ENCODE measurements at places on chromosomes 7 and 10.

- no peak for DNase-seq
Observed at GRCh38 chr7:157614457-157615020, 277.7 kb downstream of the DNAJB6 start.

DNA sequence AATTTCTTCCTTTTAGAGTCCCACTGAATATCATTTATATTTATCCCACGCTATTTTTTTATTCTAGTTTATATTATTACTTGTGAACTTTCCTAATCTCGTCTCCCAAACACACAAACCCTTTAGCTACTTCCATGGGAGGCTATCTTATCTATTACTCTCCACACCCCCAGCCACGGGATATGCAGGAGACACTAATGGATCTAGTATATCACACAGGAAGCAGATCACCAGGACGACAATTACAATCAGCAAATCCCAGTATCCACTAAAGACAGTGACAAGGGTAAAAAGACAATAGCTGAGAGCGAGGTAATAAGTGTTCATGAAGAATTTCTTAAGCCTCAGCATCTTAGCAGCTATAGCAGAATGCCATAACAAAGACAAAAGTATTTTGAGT lies 3.8 kb upstream of the AKR1E2 start:
- DNase-seq = peak; percentile 24

GRCh38 chr10:8052956-8053445 lies 1.5 kb upstream of the GATA3 start:
- DNase-seq = peak; percentile 13

- DNase-seq = peak; percentile 37
Observed at GRCh38 chr10:118800920-118801319, 46.1 kb upstream of the CACUL1 start.

DNA sequence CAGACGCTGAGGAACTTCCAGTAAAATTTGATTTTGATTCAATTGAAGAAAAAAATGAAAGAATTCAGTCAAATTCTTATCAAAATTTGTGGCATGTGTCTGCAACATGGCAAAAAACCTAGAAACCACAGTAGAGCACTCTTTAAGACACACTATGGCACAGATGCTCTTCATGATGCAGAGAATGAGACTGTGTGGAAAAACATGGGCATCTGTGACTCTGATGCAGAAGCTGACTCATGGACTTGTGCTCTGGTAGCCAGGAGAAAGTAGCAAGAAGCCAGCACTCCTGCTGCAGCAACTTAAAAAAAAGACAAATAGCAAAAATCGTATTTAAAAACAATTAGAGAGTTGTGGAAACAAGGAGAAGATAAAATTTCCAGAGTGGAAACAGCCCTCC lies 8.9 kb upstream of the KCNK18 start:
- DNase-seq = no peak

- peak; percentile 41 for DNase-seq
Observed at GRCh38 chr10:99123336-99123735, 112.3 kb downstream of the HPSE2 start.

DNA sequence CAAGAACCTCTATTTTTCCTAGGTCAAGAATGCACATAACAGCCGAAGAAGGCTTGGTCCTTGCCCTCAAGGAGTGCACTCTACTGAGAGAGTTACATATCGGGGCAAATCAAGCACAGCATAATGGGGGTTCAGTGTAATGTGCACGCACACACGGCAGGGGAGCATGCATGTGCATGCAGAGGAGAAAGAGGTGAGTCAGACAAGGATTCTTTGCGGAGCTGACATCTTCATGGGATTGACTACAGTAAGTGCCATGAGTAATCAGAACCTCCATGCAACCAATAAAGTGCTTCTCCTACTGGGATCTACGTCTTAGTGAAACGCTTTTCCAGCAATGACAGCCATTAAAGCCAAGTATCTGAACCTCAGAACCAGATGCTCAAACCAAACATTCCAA lies 123.6 kb downstream of the RNF216 start:
- no peak for DNase-seq

DNA sequence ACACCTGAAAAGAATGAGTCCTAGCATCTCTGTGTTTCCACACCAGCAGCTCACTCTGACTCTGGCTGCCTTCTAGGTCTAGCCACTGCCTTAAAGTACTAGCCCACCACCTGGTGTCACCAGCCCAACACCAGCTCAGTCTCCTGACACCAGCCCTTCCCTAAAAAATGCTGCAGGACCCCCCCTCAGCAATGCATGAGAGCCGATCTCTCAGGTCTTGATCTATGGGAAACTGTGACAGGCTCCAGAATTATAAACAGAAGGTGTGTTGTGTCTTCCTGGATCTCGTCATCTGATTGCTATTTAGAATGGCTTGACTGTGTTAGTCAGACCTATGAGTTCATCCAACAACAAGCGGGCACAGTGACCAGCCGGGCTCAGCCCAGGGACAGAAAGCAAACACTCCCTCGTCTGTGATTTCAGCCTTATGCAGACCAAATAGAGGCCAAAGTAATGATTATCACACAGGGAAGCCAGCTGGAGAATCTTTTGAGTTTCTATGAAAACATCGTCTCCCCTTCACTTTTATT lies 66.6 kb downstream of the CUBN start:
- no peak for DNase-seq

DNA sequence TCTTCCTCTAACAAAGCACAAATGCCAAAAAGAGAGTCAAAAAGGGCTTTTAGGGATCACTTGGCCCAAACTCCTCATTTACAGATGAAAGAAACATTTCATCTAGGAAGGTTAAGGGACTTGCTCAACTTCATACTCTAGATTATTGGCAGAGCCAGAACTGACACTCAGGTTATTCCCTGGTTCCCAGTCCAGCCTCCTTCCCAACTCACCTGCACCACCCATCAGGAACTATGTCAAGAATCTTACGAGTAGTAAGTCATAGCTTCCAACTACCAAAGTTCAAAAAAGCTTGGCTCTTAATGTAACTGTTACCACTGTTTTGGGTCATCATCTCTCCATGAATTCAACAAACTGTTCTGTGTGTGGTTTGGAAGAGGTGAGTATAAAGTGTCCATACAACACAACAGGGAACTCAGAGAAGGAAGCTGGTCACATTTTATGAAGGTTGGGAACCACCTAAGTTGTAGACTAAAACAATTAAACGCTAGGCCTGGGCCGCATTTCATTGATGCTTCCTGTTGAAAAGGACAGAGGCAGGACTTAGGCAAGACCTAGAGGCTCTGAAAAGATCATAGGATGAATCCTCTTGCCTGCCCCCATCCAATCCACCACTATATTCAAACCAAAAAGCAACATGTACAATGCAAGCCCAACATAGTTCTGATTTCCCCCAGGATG lies 9.1 kb downstream of the PIK3AP1 start:
- DNase-seq = no peak

DNA sequence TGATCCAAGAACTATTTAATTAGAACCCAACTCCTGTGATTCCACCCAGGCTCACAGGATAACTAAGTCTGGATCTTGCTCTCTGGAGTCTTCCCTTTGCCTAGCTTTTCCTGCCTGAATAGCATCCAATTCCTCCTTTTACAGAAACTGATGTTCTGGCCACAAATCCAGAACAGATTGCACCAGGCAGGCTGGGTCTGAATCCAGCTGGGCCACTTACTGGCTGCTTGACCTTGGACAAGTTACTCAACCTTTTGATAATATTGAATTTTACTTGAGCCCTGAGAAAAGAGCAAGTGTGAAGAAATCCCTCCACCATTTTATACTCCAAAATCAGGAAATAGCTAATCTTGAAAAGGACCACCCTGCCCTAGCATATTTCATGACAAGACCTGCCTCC lies 55.5 kb upstream of the SLC35G1 start:
- DNase-seq = no peak

DNA sequence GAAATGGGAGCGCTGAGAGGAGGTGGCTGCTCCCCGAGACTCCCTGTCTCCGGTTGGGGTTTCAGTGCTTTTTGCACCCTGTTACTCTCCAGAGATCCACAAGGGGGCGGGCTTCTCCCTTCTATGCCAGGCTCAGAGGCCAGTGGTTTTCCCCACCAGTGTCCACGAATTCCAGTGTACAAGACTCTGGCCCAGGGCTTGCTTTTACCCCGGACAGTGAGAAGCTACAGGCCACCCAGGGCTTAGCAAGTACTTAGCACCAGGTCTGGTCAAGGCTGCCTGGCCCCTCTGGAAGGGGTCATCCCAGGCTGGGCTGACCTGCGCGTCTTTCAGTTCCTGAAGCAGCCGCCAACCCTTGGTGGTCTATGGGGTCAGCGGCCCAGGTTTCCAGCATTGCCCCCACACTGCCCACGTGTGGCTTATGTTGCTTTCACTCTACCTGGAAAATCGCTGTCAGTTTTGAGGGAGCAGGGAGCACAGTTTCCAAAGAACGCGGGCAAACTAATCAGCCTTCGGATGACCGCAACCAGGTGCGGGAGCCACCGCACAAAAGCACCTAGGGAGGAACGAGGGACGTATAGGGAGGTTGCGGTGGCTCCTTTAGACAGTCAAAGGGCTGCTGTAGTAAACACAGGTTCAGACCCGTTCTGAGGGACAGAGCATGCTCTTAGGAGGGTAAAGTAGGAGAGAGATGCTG lies 6.8 kb downstream of the CYP26A1 start:
- peak; percentile 55 for DNase-seq

DNA sequence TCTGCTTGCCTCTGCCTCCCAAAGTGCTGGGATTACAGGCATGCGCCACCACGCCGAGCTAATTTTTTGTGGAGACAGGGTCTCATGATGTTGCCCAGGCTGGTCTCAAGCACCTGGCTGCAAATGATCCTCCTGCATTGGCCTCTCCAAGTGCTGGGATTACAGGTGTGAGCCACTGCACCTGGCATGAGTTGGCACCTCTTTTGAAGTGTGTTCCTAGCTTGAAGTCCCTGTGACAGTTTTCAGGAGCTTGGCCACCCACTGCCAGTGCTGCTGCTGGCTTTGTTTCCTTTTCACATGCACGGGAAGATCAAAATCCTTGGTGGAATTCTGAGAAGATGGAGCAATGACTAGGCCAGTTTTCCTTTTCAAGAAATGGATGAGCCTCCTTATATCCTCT lies 126.3 kb downstream of the NRP1 start:
- no peak for DNase-seq

DNA sequence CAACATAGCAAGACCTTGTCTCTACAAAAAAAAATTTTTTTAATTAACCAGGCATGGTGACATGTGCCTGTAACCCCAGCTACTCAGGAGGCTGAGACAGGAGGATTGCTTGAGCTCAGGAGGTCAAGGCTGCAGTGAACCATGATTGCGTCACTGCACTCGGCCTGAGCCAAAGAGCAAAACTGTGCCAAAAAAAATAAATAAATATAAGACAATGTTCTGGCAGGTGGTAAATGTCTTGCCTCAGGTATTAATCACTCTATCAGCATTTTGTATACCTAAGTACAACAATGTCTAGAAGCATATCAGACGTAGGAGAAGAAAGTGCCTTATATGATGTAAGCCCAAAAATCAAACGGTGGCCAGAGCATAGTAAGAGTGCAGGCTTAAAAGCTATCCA lies 427.8 kb upstream of the C7orf33 start:
- DNase-seq = no peak

GRCh38 chr10:114024876-114025610 lies 18.6 kb upstream of the ADRB1 start:
- peak; percentile 46 for DNase-seq

DNA sequence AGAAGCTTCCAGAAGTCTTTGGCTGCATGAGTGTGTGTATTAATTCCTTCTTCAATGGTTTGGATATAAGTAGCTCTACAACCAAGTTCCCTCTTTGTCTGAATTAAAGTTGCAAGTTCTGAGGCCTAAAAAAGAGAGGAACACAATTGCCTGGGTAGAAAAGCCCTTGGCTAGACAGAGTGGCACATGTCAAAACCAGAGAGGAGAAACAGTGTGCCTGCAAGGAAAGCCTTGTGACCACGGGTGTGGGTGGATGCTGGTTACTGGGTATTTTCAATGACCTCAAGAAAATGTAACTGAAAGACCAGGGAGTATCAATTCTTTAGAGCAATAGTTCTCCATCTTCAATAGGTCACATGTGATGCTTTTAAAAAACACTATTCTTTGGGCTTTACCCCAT lies 148.3 kb downstream of the SVIL start:
- no peak for DNase-seq

- no peak for DNase-seq
Observed at GRCh38 chr10:75506930-75507329, 75.5 kb downstream of the LRMDA start.

DNA sequence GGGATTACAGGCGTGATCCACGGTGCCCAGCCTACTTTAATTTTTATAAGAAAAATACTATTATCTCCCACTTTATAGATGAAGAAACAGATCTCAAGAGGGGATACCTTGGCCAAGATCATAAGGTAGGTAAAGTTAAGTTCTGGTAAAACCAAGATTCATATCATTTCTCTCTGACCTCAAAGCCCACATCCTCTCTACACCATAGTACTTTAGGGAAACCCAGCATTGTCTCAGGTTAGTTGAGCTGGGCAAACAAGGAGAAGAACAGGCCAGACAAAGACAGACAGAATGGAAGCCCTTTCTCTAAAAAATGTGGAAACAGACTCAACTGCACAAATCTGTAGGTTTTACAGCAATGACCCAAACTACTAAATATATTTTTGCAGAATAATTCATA lies 197.7 kb upstream of the FRMD4A start:
- no peak for DNase-seq

DNA sequence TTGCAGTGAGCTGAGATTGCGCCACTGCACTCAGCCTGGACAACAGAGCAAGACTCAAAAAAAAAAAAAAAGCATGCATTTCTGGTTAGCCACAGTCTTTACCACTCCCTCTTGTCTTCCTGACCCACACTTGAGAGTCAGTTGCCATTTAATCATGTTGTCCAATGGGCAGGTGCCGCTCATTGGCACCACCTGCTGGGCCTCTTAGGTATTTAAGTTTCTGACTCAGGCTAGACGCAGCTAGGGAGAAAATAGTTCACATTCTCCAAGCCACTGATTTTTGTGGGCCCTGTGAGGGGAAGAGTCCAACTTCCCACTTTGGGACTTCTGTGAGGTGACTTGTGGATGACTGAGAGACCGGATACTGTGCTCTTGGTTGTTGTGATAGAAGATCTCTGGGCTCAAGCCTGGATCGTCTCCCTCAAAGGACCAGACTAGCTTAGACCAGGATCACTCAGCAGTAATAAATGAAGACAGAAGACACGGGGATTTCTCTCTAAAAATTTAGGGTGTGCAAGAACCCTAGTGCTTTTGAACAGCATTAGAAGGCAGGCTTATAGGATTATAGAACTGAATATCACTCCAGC lies 26.8 kb upstream of the SORCS3 start:
- DNase-seq = peak; percentile 57

DNA sequence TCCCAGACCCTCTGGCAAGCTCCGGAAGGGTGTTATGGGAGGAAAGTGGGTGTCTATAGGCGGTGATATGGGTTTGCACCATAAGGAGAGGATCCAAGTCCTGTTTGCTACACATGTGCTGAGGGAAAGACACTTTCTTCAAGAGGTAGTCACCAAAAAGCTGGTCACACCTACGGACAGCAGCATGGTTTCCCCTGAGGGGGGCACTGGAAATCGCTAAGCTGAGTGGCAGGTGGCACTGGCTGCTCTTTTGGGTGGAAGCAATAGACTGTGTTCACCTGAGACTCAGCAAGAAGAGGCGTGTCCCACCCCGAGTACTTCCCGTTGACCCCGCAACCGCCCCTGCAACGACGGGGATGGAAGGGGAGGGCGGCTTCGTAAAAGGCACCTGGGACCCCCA lies 1.8 kb upstream of the FOXI2 start:
- DNase-seq = no peak

Data from hematopoietic multipotent progenitor cell treated with erythropoietin and hydrocortisone succinate and interleukin-3 and kit ligand, for 8 days (in vitro differentiated cells).